CD4-positive, alpha-beta T cell treated with Interleukin-15 for 4 hours (primary cell): ENCODE measurements at places on chromosomes 2 and 18.

- DNase-seq: no peak
Observed at GRCh38 chr2:165691615-165692014, 102.4 kb downstream of the GALNT3 start.

DNA sequence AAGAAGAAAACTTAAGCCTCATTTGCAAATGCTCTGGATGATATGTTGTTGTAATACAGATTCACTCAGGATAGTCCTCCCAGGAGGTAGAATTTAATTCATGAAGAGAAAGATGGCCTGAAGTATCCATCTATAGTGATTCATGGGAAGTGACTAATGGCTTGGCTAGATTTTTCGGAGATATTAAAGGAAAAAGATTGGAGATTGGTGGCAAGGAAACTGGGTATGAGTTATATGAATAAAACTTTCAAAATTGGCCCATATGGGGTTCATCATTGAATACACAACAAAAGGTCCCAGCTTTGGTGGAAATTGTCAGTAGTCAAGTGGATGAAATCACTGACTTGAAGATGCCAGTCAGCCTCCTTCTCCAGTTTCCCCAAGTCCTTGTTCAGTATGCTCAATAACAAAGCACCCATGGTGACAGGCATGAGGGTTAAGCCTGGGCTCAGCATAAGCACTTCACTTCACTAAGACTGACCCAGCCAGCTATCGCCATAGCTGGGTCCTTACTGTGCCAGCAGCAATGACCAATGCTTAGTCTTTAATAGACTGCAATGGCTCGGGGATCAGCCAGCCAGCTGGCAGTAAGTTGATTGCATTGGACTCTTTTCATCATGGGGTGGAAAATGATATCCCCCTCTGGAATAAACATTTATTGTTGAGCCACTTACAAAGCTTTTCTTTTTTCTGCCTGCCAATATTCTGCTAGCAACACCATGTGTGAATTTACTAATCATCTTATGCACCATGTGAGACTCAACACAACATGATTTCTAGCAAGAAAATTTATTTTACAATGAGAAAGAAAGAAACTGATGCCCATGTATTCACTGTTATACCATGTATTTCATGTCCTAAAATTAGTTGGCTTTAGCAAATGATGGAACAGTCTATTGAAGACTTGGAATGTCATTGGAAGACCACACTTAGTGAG, 176.6 kb upstream of the TACR1 start:
- no peak for DNase-seq

- no peak for DNase-seq
Observed at GRCh38 chr2:108805782-108806181, 19.2 kb downstream of the CCDC138 start.

DNA sequence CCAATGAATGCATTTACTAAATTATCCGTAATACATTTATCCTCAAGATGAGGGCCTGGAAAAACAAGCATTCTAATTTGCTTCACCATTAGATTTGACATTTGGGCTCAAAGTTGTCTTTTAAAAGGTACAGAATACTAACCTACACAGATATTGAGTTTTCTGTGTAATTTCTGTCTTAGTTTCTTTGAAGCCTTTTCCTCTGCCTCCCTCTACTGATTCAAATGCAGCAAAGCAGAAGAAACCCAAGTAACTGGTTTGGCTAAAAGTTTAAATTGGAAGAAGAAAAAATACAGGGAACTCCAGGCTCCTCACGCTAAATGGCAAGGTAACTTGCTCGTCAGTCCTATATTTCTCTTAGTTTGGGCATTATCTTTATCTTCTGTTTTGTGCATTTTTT, 53.3 kb upstream of the SLC5A7 start:
- DNase-seq: no peak

- no peak for DNase-seq
Observed at GRCh38 chr2:227420087-227421052, 32.6 kb upstream of the SCYGR1 start.
